ENCODE measurements at places on chromosomes 2 and 18.
A peak's percentile ranks its signal among the peaks of the same experiment; 100 is the strongest.

- no peak for DNase-seq
These were observed 16.0 kb downstream of the PIGN start for GRCh38 chr18:62170857-62171256.

GRCh38 chr2:205386109-205386508 is 296.2 kb upstream of the NRP2 start:
- no peak for DNase-seq

GRCh38 chr2:104849618-104850141 is 4.2 kb upstream of the POU3F3 start:
- DNase-seq, result peak; percentile 65

DNA sequence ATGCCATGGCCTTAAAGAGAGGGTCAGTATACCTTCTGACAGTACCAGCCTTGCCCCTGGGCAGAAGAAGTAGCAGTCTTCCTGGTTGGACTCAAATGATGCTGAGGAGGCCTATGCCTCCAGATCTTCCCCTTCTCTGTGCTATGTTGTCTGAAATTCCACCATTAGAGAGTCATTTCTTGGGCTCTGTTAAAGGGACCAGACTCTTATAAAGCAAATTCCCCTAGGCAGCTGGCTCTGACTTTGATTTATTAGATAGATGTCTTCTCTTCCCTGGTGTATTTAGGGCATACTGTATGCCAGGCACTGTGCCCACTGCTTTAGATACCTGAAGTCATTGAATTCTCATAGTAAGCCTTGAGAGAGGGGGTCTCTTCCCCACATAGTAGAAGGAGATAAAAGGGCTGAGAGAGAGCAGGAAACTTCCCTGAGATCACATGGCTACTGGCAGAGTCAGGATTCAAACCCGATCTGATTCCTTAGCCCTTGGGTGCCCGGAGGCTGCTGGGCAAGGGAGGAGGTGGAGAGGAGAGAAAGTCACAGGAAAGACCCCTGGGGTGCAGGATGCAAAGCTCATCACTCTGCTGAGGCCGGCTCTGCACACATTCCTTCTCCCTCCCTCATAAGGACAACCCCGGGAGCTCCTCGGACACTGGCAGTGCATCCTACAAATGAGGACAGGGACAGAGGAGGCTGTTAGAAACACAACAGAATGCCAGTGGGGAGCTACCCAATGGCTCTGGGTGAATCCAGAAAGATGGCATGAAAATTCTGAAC is 23.0 kb downstream of the COPS9 start:
- no peak for DNase-seq

Measured in liver (tissue), 10 donors.